ENCODE measurements at places on chromosomes 2 and 18.

DNA sequence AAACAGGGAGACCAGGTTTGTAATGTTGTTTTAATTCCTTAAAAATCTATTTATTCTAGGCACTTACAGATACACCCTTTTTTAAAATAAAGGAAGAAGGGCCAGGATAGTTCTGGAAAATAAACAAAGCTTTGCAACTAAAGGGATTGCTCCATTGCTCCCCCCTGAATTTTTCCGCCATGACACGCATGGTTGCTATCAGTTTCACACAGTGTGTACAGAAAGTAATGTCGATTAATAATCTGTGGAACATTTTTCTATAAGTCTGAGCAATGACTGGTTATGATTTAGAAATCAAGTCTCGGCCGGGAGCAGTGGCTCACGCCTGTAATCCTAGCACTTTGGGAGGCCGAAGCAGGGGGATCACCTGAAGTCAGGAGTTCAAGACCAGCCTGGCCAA, 90.8 kb downstream of the GAREM1 start:
- no peak for DNase-seq

GRCh38 chr18:12960853-12961397, 13.1 kb downstream of the SEH1L start:
- DNase-seq, result no peak

DNA sequence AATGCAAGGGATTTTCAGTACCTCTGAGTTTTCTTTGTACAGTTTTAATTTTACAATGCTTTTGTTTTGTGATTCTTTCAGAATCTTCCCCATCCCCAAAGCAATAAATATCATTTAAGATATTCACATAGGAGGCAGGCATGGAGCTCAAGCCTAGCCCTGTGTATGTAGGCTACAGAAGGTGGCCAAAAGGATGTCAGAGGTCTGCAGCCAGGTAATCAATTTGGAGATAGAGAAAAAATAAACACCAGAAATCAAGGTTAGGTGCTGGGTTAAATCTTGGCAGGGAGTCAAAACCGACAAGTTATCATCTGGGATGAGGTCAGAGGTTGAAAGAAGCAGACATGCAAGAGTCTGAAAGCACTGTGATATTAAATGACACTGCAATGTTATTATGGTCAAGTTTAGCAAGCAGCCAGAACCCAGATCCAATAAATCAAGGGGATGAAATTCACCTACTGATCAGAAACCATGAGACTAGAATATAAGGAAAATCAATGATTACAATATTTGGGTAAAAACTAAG, 45.1 kb upstream of the LRP1B start:
- DNase-seq, result no peak

DNA sequence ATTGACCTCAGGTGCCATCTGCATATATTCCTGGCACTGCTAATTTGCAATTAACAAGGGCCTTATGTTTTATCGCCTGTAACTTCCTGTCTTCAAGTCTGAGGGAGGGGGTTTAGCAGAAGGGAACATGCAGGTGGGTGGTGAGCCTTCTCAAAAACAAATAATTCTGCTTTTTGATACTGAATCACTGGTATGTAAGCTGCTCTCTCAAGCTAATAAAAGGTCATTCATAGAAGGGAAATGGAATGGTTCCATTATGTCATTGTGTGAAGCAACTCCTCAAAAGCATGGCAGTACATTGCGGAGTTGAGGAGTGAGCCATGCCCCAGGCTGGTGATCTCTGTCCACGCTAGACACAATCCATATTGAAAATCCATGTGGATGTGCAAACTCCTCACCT, 414.8 kb upstream of the ID2 start:
- no peak for DNase-seq

DNA sequence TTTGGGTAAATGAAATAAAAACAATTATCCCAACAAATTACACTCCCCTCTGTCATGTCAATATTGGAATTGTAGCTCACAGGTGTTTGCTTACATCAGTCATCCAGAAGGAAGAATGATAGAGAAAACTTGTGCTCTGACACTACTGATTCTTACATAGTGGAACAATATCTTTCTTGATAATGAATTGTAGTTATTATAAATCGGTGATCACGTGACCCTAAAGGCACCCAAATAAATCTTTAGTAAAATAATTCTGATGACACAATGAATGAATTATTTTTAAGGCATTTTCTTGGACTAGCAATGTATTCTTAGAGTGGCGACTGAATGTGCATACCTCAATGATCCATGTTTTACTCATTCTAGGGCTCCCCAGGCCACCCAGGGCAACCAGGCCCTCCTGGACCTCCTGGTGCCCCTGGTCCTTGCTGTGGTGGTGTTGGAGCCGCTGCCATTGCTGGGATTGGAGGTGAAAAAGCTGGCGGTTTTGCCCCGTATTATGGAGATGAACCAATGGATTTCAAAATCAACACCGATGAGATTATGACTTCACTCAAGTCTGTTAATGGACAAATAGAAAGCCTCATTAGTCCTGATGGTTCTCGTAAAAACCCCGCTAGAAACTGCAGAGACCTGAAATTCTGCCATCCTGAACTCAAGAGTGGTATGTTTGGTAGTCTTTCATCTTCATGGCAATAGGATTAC, 34.5 kb downstream of the COL3A1 start:
- DNase-seq, result no peak

DNA sequence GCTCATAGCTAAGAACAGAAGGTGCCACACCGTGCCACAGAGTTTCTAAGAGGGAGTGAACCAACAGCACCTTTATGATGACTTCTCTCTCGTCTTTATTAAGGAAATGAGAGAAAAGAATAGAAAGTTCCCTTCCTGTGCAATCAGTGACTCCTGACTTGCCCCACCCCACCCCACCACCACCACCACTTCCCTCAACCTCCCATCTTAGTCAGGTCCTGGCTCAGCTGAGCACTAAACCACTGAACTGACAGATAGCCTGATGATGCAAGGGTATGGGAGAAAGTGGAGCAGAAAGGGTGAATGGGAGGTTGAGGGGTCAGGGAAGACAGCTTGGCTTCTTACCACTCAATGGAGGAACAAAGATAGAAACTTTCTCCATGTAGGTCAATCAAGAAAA, 75.2 kb upstream of the RMDN2 start:
- no peak for DNase-seq

GRCh38 chr2:18046558-18047212, 168.2 kb downstream of the KCNS3 start:
- no peak for DNase-seq

DNA sequence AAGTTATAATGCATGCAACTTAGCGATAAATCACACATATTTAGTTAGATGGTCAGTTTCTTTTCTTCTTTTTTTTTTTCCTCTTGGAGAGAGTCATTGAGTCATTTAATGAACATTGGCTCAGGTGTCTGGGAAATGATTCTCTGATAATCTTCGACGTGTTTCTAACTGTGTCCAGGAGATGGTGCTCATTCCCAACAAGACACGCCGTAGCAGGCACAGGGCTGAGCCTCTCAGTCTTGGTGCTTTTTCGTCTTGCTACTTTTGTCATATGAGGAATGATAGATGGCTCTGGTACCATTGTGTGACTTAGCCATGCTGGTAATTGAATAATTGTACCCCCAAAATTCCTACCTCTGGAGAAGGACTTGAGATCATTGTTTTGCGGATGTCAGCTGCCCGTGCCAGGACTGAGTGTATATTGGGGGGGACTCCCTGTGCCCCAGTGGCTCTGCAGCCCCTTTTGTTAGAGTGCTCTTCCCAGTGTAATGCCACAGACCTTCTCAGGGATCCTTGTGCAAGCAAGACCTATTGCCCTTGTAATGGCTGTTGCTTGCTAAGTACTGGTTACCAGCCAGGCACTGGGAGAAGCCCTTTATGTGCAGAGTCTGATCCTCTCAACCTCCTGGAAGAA, 107.6 kb upstream of the CYRIA start:
- no peak for DNase-seq

GRCh38 chr2:42917425-42917927, 125.1 kb upstream of the HAAO start:
- DNase-seq, result no peak

DNA sequence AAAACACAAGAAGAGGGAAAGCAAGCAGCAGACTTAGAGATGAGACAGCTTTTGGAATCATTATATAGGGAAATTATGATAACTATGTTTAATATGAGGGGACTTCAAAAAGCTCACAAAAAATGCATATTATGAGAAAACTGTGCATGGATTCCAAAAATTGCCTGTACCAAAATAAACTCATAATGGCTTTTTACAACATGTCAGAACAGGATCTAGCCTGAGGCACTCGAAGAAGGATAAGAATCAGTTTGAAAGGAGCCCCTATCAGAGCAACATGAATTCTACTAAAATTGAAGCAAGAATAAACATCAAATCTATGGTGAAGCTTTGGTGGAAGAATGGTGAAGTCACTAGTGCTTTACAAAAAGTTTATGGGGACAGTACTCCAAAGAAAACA, 187.4 kb downstream of the RDH14 start:
- no peak for DNase-seq

- no peak for DNase-seq
Observed at GRCh38 chr2:158097481-158097880, 4.2 kb upstream of the UPP2 start.

GRCh38 chr2:240500561-240501423, 57.0 kb downstream of the ANKMY1 start:
- DNase-seq, result no peak

- no peak for DNase-seq
Observed at GRCh38 chr18:43482136-43482535, 204.8 kb upstream of the SYT4 start.

DNA sequence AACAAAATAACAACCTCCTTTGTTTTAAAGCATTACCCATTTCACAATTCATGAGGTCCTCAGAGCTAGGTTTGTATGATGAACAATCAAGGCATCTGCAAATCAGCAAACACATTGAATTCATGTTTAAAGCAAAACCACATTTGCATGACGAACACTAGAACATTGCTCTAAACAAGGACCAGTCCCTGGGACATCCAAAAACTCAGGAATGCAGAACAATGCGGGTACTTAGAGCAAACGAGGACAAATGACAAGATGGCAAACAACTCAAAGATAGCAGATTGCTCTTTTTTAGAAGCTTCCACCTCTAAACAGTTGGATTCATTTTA, 45.7 kb upstream of the RALBP1 start:
- DNase-seq, result no peak

- DNase-seq, result no peak
Observed at GRCh38 chr2:200179151-200179550, 127.3 kb upstream of the SPATS2L start.

GRCh38 chr2:203750346-203751068, 44.1 kb downstream of the CD28 start:
- DNase-seq, result no peak

GRCh38 chr18:37289423-37289822, 276.2 kb downstream of the CELF4 start:
- no peak for DNase-seq

DNA sequence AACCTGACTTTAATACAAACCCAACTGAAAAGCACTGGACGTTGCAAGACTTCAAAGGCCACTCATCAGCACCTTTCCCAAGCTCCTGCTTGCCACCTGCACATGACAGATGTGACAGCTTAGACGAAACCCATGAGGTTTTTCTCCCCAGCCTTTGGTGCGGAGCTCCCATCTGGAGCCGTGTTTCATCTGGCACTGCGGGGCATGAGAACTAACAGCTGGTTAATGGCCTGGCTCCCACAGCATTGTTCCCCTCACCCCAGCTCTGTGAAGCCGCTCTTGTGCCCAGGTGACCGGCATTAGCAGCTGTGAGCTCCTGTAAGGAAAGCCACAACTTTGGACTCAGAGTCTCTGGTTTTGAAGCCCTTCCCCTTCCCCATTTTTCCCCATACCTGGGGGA, 50.9 kb downstream of the GALR1 start:
- no peak for DNase-seq

GRCh38 chr2:132668189-132668823, 1.7 kb downstream of the LYPD1 start:
- DNase-seq, result no peak

- no peak for DNase-seq
Observed at GRCh38 chr2:30030361-30030760, 109.0 kb upstream of the ALK start.

DNA sequence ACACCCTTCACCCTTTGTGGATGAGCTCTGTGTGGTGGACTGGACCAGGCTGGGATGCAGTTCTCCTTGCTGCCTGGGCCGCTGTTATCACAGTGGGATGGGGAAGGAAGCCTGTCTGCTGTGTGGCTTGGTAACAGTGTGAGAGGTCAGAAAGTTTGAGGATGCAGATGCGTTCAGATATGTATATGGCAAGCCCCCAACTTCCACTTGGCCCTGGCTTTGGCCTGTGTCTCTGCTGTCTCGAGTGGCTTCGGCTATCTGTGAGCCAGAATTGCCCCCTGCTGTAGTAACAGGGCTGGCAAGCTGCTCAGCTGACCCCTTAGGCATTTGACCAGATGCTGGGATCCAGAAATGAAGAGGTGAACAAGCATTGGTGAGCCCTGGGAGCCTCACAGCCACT, 106.8 kb downstream of the WDSUB1 start:
- no peak for DNase-seq

GRCh38 chr2:137172162-137172561, 406.8 kb downstream of the THSD7B start:
- no peak for DNase-seq

DNA sequence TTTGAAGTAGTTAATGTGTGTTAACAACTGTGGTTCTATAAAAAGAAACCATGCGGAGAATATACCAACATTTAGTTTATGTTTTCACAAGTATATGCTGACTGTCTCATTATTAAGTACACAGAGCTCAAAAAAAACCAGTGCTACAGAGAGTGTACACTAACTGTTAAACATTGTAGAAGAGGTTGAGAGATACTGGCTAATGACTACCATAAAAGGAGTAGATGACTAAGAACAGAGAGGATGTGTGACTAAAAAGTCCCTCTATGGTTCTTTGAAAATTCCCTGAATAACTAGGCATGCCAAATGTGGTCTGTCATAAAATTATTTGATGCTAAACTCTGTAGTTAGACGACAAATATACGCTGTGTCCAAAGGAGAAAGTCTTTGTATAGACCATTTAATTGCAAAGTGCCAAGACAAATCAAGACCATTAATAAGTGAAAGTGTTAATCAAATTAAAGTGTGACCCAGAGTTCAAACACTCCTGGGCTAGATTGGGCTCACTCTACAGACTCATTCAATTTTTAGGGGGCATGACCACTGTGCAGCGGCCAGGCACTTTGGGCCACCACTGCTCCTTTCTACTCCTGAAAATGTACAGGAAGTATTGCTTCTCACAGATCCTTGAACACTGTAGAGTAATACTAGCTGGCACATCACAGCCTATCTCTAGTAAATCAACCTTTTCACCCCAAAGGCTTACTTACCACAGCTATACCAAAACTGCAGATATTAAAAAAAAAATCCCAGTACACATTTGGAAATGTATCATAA, 45.1 kb upstream of the SERTAD2 start:
- DNase-seq, result no peak

DNA sequence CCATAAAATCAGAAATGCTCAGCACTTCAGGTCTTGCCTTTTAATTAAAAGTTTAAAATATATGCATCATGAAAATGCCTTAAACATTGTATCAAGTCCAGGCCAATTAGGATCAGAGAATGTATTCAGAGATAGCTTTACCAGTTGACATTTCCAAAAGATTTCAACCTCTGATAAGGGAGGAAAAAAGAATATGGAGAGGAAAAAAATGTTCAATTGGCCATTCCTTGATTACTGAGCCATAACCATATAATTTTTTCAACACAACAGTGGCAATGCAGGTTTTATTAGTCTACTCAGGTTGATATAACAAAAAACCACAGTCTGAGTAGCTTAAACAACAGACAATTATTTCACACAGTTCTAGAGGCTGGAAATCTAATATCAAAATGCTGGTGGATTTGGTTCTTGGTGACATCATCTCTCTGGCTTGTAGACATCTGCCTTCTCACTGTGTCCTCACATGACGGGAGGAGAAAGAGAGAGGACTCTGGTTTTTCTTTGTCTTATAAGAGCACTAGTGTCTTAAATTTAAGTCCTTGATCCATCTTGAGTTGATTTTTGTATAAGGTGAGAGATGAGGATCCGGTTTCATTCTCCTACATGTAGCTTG, 111.9 kb downstream of the IRS1 start:
- no peak for DNase-seq

All from stimulated activated CD4-positive, alpha-beta T cell treated with anti-CD3 and anti-CD28 coated beads, Interleukin-12 subunit alpha, Interleukin-12 subunit beta, amount 100 ng/mL, for 4 hours (primary cell).